ENCODE measurements at places on chromosomes 1 and 21. TPM values are rescaled to one million over a fixed set of nuclear protein-coding genes. Genes with fewer than 3 reads are reported as not detected.

Gene LHX8
- not detected for total RNA-seq

Gene ACTL8
- under 0.01 TPM for total RNA-seq

Gene KCNK2
- total RNA-seq = not detected

Gene SLC6A9
- total RNA-seq = 0.32 TPM

Gene TCHHL1
- total RNA-seq = not detected

Gene PLEKHN1
- 0.30 TPM for total RNA-seq

Gene PADI1
- not detected for total RNA-seq

Gene NEXN
- total RNA-seq = 3.0 TPM

Gene PRKAA2
- total RNA-seq = 2.3 TPM

Gene NT5C1A
- total RNA-seq = not detected

Gene CNKSR1
- total RNA-seq = 0.30 TPM

Gene KCNN3
- total RNA-seq = 0.65 TPM

Gene LAD1
- total RNA-seq = not detected

Gene ARHGEF10L
- 5.8 TPM for total RNA-seq

Gene THAP3
- 15.3 TPM for total RNA-seq

Gene NHLH1
- total RNA-seq = not detected

Gene RAB42
- not detected for total RNA-seq

Gene SV2A
- total RNA-seq = 4.9 TPM

Gene DCST1
- total RNA-seq = not detected

Gene RUNX3
- total RNA-seq = not detected

Gene PDE9A
- total RNA-seq = 0.30 TPM

Gene C1orf226
- 1.5 TPM for total RNA-seq

Gene UBE2J2
- total RNA-seq = 52.3 TPM

Gene IFI44L
- 745 TPM for total RNA-seq

Gene KISS1
- total RNA-seq = 1.1 TPM

Gene TRIM63
- not detected for total RNA-seq

Gene OR2T34
- total RNA-seq = not detected

Gene MAP3K21
- 1.2 TPM for total RNA-seq

Gene CCDC181
- 0.91 TPM for total RNA-seq

Gene PIGV
- 7.1 TPM for total RNA-seq

Gene IARS2
- total RNA-seq = 72.8 TPM

Gene SYNJ1
- 4.2 TPM for total RNA-seq

Gene KRTAP21-2
- total RNA-seq = not detected

Gene UBXN10
- total RNA-seq = not detected

Gene KCNJ6
- total RNA-seq = not detected

Gene ATAD3C
- not detected for total RNA-seq

Gene PYCR2
- 37.7 TPM for total RNA-seq

Gene BSND
- not detected for total RNA-seq

Gene KRTAP13-2
- not detected for total RNA-seq

Gene GBP7
- total RNA-seq = not detected

Gene LRRC39
- total RNA-seq = 0.30 TPM

Gene HAO2
- total RNA-seq = not detected

Gene OXCT2
- total RNA-seq = 1.8 TPM

Gene NENF
- 15.3 TPM for total RNA-seq

Gene OR4F16
- total RNA-seq = not detected

Gene PAPPA2
- total RNA-seq = under 0.01 TPM

Gene OR4F29
- total RNA-seq = not detected
